Hippocampal formation (tissue), 2 donors: ENCODE measurements at places on chromosomes 2 and 18.

- DNase-seq, result no peak
Observed at GRCh38 chr2:29509397-29509796, 394.2 kb downstream of the CLIP4 start.

- DNase-seq, result no peak
Observed at GRCh38 chr2:104736026-104736425, 117.9 kb upstream of the POU3F3 start.

- no peak for DNase-seq
Observed at GRCh38 chr2:73841912-73842738, 13.4 kb downstream of the STAMBP start.

DNA sequence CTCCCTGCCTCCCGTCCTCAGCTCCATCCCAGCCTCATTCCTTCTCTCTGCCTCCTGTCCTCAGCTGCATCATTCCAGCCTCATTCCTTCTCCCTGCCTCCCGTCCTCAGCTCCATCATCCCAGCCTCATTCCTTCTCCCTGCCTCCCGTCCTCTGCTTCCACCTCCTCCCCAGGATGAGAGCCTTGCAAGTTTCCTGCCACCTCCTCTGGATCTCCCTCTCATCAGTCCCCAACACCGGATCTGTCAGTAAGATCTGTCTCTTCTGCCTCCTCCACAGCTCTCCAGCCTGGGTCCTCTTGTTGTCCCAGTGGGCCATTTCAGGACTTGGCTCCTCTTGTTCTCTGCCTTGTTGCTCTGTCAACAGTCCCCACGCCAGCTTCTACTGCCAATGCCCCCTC is 130.9 kb downstream of the NDUFA10 start:
- DNase-seq, result no peak

DNA sequence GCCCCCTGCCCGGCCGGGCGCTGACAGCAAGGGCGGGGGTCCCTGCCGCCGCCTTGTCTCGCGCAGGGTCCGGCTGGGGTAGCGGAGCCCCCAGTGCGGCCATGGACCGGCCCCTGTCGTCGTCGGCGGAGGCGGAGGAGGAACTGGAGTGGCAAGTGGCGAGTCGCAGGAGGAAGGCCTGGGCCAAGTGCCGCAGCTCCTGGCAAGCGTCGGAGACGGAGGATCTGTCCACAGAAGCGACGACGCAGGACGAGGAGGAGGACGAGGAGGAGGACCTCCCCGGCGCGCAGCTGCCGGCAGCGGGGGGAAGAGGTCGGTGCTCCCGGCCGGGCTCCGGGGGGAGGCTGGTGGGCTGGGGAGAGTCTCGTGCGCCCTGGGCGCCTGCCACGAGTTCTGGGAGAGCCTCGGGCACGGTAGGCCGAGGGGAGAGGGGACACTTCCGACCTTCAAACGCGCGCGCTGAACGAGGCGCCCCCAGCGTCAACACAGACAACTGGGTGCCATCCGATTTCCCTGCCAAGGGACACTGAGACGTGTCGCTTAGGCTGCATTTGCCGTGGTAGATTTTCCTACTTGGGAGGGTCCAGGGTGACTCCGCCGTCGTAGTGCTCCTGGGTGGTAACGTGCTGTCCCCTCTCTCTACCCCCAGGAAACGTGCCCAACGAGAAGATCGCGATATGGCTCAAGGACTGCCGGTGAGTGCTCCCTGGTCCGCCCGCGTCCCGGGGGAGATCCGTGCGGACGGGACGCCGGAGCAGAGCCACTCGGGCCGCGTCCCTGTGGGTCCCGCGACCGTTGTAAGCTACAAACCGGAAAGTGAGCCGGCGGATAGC is 652 bp downstream of the ITPRID2 start:
- DNase-seq, result peak; percentile 79

- DNase-seq, result no peak
Observed at GRCh38 chr2:241871538-241872312, 2.2 kb downstream of the RTP5 start.

DNA sequence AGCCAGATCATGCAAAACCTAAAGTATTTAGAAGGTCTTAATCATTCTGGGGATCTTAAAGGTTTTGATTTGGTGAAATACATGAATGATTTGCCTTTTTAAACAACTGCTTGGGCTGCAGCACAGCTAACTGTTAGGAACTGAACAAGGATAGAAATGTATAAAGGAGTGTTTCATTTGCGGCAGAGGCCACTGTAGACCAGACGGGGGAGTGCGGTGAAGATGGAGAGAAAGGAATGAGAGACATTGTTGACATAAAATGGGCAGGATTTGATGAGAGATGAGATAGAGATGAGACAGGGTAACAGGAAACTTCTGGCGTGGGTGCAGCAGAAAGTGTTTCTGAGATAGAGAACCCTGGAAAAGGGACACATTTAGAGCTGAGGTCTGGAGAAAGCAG is 308.1 kb downstream of the TMX3 start:
- no peak for DNase-seq

DNA sequence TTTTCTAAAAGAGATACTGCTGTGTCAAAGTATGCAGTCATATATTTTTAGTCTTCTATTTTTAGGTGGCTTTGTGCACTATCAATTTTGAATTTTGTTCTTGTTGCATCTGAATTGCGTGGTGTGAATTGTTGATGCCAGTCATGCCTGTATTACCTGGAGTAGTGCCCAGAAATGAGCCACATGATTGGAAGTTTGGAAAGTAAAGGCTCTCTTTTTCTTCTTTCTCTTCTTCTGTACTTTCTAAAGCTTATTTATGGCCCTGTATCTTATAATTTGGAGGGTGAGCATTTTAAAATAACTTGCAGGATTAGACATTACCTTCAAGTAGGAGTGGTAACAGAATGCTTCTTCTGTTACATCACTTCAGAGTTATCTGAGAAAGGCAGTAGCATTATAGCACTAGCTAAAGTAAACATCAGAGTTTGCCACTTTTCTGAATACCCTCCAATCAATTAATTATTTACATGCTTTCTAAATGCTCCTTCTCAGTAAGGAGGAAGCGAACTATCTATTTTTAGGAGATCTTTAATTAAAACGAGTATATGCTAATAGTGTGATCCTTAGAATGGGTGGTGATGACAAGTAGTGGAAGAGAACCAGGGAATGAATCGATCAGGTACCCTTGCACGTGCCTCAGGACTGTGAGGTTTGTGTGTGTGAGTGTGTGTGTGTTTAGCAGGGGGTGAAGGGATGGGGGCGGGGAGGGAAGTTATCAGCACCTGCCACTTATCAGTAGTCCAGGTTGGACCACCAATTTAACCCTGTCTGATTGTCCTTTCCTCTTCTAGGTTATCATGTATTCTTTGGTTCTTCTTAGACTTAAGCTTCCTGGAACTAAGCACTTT is 112.5 kb downstream of the MAP3K20 start:
- peak; percentile 22 for DNase-seq

GRCh38 chr2:118731413-118731812 is 116.0 kb downstream of the EN1 start:
- DNase-seq, result no peak

- no peak for DNase-seq
Observed at GRCh38 chr18:24530630-24531111, 70.2 kb downstream of the HRH4 start.

DNA sequence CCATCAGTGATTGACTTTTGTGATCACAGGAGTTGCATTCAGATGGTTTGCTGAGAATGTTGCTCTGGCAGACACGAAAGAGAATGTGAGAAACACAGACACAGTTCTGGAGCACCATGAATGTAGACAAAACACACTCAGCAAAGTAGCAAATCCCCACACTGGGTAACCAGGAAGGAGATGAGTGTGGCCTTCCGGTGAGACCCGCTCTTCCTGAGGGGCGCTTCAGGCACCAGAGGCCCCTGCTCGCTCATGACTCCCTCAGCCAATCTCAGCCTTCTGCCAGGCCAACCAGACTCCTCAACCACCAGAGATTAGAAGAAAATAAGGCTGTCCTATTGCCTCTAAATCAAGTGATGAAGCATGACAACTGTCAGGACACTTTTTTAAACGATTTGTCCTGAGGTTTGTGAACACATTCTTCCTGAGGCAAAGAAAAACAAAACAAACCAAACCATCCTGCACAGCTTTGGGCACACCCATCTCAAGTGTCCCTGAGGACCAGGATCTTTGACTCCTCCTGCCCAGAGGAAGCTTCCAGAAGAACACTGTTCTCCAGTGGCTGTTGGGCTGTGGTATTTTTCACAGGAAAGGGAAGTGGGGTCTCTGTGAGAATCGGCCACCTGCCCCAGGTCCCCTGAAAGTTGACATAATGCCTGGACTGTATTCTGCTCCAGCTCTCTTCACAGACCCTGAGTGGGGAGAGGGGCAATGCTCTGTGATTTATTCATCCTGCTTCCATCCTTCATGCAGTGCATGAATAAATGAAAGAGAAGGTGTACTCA is 152.8 kb downstream of the BCL11A start:
- DNase-seq, result no peak

- DNase-seq, result no peak
Observed at GRCh38 chr2:144632809-144633208, 112.9 kb upstream of the ZEB2 start.

DNA sequence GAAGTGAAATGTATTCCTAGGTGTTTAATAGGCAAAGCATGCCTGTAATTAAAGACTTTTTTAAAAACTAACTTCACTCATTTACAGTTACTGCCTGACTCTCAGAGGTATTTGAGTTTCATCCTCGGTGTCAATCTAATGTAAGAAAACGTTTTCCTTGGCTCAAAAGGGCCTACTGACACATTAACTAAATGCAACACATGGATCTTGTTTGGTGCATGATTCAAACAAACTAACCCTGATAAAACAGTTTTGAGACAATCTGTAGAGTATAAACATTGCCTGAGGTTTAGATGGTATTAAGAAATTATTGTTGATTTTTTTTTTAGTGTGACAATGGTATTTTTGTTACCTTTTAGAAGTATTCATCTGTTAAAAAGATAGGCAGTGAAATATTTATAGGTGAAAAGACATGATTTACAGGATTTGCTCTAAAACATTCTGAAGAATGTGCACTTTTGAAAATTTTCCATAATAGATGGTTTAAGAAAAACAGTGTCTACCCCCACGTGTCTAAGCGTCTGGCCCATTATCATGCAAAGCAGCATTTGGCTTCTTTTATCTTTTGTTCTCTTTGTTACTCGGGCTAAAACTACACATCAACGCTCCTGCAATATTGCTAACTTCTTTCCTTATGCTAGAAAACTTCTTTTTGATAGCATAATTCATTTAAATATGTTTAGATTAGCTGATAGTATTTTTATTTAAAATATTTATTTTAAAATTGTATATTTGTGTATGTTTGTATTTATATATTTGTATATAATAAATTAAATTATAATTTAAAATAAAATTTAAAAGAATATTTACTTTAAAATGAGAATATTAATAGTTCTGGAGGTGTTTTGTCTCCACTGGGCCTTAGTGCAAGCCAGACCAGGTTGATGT is 160.2 kb upstream of the NDUFV2 start:
- no peak for DNase-seq

- no peak for DNase-seq
Observed at GRCh38 chr2:19297716-19298115, 60.7 kb downstream of the OSR1 start.

- no peak for DNase-seq
Observed at GRCh38 chr2:169285531-169286235, 76.7 kb downstream of the LRP2 start.

DNA sequence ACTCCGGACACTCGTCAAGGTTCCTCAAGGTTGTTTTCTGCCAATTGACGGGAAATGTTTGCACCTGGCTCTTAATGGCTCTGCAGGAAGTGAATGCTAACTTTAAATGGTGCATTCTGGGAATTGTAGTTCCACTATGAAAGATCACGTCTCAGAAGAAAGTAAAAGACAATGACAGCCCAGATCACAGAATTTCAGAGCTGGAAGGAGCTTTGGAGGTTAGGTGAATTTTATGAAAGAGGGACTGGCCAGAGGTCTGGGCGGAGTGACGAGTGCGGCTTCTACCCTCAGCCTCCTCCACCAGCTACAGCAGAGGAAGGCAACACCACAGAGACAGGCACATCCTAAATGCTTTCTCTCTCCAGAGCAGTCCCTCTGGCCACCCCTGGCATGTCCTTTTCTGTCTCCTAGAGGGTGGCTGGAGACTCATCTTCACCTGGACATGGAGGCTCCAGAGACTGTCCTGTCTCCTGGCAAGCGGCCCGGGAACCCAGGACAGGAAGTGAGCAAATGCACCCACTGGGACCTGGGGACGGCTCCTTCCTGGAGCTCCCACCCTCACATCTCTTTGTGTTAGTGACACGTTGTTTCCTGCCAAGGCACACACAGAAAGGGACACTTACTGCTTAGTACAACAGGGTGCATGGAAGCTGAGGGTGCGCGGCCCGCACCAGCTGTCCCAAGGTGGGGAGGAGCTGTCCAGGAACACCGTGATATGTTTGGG is 19.4 kb downstream of the THAP4 start:
- DNase-seq, result no peak

DNA sequence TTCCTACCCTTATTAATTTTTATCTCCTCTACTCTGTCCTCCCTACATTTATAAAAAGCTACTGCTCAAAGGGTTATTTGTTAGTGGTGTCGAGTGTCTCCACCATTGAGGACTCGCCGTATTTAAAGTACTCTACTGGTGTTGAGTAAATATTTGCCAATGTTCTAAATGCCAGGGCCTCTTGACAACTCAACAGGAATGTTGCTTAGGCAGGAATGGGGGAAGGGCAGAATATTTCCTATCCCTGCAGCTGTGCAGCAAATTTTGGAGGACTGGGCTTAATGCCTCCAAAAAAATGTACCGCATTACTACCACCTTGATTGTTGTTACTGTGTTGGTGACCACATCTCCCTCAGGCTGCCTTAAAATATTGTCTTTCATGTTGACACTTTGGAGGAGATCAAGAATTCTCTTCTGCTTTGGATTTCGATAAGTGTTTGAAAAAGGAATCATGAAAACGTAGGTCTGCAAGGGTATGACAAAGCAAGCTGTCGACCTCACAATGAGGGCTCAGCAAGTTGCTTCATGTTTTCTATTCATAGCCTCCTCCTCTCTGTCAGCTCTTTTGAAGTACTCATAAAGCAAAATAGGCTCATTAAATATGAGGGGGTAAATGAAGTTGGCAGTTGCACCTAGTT is 84.3 kb downstream of the EFEMP1 start:
- no peak for DNase-seq
